ENCODE measurements at places on chromosomes 5 and 9.

- no peak for DNase-seq
Measured at GRCh38 chr5:146311278-146311677, 27.4 kb upstream of the POU4F3 start.

DNA sequence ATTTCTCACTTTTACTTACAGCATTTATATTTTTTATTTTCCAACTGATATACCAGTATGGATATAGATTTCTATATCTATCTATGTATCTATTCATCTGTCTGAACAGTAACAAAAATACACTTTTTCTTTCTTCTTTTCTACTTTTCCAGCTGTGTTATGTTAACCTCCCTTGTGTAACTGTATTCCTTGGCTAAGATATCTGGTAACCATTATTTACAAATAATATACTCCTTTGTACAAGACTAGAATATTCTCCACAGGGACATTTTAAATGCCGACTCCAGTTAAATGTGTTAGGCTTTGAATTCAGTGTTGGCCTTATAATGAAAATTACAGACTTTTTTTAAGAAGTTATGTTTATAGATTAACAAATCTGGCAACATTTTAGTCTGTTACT lies 168.7 kb downstream of the XRCC4 start:
- no peak for DNase-seq

GRCh38 chr5:13866792-13867191 lies 77.7 kb downstream of the DNAH5 start:
- no peak for DNase-seq

GRCh38 chr9:133264235-133264764 lies 10.7 kb downstream of the ABO start:
- DNase-seq: no peak

DNA sequence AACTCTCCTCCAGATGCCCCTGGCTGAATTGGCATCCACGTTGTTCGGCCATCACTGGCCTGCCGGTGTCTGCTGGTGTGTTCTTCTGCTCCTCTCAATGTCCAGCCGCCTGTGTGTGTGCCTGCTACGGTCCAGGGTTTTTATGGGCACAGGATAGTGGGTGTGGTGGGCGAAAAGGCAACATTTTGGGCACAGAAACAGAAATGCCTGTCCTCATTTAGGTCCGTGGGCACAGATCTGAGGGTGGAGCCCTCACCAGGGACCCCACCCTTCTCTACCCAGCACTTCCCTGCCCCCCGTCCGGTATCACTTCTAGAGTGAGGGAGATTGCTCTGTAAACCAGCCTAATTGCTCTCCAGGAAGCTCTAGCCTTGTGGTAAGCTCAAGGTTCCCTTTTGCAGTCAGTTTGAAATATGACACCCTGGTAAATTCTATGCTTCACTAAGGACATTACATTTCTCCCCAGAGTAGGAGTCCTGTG lies 410.1 kb downstream of the MAT2B start:
- no peak for DNase-seq

GRCh38 chr5:170974461-170974860 lies 112.6 kb downstream of the RANBP17 start:
- DNase-seq: no peak

GRCh38 chr5:149419859-149420544 lies 40.9 kb upstream of the IL17B start:
- DNase-seq: no peak

GRCh38 chr5:88770276-88771257 lies 112.4 kb downstream of the MEF2C start:
- DNase-seq: no peak

GRCh38 chr5:1552521-1553255 lies 28.9 kb upstream of the LPCAT1 start:
- DNase-seq: no peak

DNA sequence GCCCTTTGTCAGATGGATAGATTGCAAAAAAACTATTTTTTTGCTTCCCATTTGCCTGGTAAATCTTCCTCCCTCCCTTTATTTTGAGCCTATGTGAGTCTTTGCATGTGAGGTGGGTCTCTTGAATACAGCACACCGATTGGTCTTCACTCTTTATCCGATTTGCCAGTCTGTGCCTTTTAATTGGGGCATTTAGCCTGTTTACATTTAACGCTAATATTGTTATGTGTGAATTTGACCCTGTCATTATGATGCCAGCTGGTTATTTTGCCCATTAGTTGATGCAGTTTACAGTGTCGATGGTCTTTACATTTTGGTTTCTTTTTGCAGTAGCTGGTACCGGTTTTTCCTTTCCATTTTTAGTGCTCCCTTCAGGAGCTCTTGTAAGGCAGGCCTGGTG lies 13.0 kb upstream of the DEPDC1B start:
- no peak for DNase-seq

- DNase-seq: no peak
Measured at GRCh38 chr5:173591056-173591514, 25.4 kb downstream of the BOD1 start.

DNA sequence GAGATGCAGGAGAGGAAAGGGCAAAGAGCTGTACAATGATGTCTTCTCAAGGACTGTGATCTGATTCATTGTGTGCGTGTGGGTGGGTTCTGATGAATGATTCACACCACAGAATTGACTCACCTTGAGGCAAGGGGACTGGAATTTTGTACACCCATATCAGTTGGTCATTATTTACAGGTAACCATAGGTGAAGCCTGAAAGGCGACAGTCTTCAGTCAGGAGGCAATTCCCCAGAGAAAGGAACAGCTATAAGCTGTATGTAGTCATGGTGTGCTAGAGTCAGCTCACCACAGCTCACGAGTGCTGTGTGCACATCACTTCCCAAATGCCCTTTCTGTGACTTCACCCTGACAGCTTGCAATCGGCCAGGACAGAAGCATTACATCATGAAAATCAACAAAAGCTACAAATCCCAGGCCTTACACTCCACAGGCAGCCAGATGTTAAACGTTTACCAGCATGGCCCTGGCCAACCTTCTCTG lies 87.6 kb upstream of the RPS23 start:
- no peak for DNase-seq

DNA sequence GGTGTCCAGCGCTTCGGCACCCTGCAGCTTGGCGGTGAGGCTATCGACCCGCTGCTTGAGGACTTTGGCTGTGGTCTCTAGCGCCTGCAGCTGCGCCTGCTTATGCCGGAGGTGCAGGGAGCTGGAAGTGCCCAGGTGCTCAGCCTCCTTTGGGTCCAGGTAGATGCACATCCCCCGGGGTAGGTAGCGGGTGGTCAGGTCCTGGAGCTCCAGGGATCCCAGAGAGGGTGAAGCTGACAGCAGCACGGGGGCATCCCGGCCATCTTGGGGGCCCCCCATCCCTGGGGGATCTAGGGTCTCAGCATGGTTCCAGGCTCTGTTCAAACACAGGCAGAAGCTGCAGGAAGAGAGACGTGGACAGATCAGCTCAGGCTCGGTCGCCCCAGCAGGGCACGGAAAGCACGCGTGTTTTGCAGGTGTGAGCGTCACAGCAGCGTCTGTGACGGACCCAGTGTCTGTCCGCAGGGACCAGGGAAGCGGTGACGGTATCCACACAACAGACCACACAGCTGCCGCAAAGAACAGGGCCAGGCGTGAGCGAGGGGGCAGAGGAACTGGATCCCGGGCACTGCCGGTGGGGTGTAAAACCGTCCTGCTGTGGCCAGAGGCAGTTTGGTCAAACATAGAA lies 17.4 kb downstream of the CCDC187 start:
- DNase-seq: no peak

- DNase-seq: no peak
Measured at GRCh38 chr9:81108821-81109220, 580.5 kb downstream of the TLE1 start.

DNA sequence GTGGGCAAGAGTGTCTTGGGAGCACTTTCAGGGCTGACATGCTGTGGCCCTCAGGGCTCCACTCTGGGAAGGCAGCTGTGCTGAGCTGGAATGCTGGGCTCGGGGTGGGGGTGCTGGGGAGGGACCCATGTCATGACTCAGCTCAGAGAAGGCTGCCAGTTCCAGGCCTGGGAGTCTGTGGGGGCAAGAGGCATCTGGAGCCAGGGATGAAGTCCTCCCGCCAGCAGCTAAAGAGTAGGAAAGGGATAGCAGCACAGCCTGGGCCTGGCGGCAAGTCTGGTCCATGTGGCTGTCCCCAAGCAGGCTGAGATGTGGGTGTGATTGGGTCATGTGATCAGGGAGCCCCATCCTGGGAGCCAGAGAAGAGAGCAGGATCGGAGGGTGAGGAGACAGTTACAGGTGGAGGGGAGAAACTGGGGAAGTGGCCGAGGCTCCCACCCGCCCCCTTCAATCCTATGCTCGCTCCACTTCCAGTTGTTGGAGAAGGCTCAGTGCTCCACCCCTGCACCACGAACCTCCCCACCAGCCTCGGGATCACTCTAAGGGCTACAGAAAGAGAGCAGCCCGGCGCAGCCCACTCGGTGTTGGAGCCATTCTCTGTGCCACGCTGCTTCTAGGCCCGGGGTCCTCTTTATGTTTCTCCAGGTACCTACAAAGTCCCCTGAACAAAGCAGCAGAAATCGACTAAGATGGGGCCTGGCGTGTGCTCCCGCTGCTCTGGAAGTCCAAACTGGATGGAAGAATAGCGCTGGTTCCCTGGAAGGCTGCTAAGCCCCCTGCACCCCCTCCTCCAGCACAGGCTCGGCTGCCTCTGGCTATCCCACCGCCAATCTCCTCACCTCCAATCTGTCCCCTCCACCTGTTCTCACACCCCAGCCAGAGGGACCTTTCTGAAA lies 12.0 kb downstream of the PDGFRB start:
- DNase-seq: no peak

- no peak for DNase-seq
Measured at GRCh38 chr5:1244976-1245375, 19.8 kb downstream of the SLC6A18 start.

GRCh38 chr5:170480260-170480659 lies 23.6 kb upstream of the KCNIP1 start:
- no peak for DNase-seq

- DNase-seq: no peak
Measured at GRCh38 chr5:59693492-59694309, 199.8 kb downstream of the PDE4D start.

- no peak for DNase-seq
Measured at GRCh38 chr5:175335691-175336090, 108.3 kb downstream of the DRD1 start.

GRCh38 chr9:127778280-127779135 lies at the start of gene SH2D3C:
Gene SH2D3C, minus strand, starts transcription at chr9:127778666. Its CDS starts 39 bp downstream, at chr9:127778627.
- no peak for DNase-seq

- no peak for DNase-seq
Measured at GRCh38 chr5:172141949-172142319, 46.1 kb downstream of the STK10 start.

DNA sequence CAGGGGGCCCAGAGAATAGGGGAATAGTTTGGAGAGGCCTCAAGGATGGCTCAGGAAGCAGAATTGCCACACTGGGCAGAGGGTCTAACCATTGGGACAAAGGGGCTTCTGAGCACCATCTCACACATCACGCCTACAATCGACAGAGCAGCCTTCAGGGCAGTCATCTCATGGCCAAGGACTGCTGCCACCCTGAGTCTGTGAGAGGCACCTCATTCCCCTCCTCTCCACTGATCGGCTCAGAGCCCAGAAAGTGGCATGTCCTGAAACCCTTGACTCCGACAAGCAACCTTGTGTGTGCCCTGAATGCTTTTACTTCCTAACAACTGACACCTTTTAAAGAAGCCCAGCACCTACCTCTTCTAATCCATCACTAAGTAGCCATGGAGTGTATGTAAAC lies 128.9 kb upstream of the PTPN3 start:
- DNase-seq: no peak

DNA sequence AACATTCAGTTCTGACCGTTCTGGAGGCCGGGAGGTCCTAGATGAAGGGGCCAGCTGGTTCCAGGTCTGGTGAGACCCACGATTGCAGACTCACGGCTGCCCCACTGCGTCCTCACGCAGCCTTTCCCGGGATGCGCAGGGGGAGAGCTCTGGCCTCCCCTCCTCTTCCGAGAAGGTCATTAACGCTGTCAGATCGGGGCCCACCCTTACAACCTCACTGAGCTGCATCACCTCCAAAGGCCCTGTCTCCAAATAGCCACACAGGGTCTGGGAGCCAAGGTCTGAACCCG lies 66.6 kb upstream of the PPP1R26 start:
- DNase-seq: no peak

- no peak for DNase-seq
Measured at GRCh38 chr9:9949978-9950377, 662.8 kb downstream of the PTPRD start.

DNA sequence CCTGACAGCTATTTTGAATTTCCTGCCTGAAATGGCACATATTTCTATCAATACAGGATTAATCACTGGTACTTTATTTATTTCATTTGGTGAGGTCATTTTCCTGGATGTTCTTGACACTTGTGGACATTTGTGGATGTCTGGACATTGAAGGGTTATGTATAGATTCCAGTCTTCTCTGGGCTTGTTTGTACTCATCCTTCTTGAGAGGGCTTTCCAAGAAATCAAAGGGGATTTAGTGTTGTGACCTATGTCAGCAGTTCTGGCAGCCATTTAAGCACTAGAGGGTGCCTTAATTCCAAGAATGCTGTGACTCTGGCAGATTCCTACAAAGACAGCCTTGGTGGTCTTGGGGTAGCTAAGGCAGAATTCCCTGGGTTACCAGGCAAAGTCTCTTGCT lies 259.7 kb downstream of the CSNK1G3 start:
- DNase-seq: no peak

- DNase-seq: no peak
Measured at GRCh38 chr5:54742417-54742891, 224.9 kb downstream of the SNX18 start.

Measured in T-helper 17 cell (primary cell).